DMS 273 treated with DMSO at 0.1 percent for 48 hours (cell line): ENCODE measurements at places on chromosomes 2 and 18.

GRCh38 chr18:63145166-63145850, 174.3 kb downstream of the BCL2 start:
- DNase-seq: no peak

DNA sequence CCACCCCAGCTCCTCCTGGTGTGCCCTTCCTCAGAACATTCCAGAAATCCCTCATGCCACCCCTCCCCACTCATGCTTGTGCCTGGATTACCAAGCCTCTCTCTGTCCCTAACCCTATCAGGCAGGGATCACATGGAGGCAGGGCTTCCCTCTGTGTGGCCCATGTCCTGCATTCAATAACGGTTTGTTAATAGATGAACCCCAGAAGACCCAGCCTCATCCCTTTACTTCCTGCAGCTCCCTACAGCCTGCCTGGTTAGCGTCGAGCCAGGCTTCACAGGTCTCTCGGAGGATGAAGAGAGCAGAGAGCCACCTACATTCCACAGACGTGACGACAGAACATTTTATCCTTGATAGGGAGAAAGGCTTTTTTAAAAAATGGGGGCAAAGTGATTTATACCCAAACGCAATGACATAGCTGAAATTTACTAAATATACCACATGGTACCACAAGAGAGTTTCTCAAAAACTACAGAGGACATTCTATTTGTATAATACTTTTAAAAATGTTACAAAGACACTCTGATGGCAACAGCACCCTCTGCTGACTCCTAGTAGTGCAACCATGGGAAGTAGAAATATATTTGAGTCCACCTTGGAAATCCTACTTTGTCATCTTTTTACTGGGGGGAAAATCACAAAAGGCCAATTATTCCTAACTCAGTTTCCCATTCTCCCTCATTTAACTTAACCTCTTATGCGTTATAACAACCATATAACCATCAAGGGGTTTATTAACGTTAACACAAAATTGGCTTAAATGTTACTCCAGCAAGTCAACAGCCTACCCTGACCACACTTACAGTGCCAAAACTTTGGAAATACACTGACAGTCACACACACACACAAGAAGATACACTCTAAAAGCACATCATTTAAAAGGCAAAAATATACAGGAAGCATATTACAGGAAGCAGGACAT, 30.7 kb downstream of the FBXO15 start:
- DNase-seq: no peak

GRCh38 chr18:3998698-3999333, 456.3 kb downstream of the DLGAP1 start:
- no peak for DNase-seq

DNA sequence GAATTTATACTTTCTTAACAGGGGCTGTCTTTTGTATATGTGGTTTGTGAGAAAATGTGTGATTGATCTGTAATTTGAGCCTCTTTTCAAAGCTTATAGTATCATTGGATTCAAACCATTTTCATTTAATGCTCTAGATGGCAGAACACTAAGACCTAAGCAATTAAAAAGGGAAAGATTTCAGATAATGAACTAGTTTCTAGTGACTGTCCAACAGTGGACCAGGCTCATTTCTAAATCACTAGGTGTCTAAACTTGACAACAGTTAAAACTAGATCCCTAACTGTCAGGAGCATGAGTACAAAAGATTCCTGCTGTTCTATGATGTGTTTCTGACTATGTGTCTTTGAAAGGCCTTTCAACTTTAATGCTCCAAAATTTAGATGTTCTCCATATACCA, 54.6 kb downstream of the ANKRD44 start:
- DNase-seq: no peak

DNA sequence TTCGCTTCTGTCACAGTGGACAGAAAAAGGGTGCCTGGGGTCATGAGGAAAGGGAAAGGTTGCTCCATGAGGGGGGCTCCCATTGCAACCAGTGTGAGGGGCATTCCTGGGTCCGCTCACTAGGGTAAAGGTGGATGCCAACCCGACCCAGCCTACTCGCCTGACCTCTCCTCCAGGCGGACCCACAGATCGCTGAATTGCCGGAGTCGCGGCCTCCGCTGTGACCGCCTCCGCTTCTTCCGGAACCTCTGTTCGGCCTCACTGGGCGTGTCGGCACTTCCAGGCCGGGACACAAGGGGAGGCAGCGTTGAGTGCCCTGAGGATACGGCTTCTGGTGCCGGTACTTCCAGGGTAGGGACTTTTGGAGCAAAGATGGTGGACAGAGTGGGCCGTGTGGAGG, 57.1 kb downstream of the TRABD2A start:
- no peak for DNase-seq

DNA sequence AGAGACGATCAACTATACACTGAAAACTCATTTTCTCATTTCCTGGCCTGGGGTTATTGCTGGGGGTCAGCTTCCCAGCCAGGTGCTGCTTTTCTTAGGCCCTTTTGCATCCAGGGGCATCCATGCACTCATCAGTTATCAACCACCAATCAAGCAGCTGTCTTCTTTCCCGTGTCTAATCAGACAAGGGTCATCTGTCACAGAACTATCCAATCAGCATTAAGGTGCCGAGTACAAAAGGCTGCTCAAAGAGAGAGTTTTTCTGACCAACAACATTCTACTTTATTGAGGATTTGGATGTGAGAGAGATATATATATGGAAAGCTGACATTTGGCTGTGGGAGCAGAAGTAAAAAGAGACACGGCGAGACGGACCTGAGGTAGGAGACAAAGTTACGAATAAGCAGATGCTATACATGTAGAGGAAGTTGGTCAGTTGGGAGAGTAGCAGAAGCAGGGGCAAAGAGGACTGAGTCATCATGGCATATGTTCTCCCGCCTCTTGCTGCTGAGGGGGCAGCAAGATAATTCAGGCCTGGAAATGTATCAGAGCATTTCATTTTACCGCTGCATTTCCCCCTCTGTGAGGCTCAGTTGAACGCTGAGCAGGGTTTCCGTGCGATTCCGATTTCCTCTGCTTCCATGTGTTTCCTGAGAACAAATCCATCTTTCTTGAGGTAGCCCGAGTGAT, 129.3 kb downstream of the NUP35 start:
- no peak for DNase-seq

GRCh38 chr2:119408221-119408619, 23.4 kb upstream of the TMEM37 start:
- no peak for DNase-seq

DNA sequence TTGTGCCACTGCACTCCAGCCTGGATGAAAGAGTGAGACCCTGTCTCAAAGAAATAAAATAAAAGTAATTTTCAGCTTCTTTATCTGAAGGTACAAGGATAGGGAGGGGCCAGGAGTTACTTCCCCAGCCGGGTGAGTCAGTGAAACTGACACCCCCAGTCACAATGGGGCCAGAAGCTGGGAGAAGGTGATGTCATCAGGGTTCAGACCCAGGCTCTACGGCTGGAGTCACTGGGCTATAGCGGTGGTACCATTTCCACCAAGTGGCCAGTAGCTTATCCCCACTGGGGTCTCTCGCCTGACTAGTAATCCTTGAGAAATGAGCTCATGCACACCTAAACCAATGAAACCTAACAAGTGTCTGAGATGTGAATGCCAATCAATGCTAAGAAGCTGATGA, 107.9 kb downstream of the ALPK2 start:
- no peak for DNase-seq

DNA sequence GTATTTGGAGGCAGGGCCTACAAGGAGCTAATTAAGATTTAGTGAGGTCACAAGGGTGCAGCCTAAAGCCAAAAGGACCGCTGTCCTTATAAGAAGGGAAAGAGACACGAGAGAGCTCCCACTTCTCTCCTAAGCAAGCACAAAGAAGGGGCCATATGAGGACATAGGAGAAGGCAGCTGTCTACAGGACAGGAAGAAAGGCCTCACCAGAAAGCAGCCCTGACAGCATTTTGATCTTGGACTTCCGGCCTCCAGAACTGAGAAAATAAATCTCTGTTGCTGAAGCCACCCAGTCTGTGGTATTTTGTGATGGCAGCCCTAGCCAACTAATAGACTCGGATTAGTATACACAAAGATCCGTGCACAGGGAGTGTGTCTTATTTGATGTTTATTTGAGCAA, 139.7 kb downstream of the B3GNT2 start:
- DNase-seq: no peak

DNA sequence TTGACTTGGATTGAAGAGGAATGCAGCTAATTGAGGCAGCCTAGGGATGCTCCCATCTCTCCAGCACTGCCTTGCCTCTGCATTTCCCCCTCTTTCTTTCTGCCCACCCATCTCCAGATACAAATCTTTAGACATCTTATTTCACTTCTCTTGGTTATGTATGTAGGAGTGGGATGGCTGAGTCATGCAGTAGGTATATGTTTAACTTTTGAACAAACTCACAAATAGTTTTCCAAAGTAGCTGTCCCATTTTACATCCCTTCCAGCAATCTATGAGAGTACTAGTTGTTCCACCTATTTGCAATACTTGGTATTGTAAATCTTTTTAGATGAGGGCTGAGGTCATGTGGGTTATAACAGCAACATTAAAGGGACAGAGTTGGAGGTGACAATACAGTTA, 329.9 kb downstream of the DYSF start:
- no peak for DNase-seq

DNA sequence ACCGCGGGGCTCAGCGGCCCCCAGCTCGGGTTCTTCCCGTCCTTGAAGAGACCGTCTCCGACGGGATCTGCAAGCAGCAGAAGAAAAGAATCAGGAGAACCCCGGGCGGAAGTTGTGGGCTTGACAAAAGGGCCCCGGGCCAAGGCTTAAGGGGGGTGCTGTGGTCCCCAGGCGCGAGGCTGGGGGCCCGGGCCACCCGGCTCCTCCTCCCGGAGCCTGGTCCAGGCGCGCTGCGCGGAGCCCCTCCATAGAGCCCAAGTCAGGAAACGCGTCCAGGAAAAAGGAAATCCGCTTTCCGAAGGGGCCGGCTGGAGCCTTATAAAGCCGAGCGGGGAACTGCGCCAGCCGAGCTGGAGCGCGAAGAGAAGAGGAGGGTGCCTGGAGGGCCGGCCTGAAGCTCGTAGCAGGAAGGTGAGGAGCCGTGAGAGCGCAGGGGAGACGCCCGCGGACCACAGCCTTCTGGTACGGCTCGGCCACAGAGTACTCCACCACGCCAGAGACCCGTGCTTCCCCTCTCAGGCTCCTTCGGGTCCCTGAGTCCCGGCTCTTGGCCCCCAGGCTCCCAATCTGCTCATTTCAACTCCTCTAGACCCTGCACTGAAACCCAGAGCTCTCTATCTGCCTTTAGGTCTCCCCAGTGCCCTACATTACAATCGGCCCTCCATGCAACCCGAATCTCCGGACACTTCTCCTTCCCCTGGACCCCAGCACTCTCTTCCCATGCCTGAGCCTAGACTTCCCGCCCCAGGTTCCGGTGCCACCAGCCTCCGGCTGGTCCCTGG, 554 bp downstream of the FEV start:
- DNase-seq: no peak

- DNase-seq: peak; percentile 31
Measured at GRCh38 chr2:121810959-121811853, 55.8 kb downstream of the TSN start.

- DNase-seq: no peak
Measured at GRCh38 chr2:151826737-151827157, 1.5 kb downstream of the ARL5A start.

- DNase-seq: no peak
Measured at GRCh38 chr18:25061395-25061794, 290.6 kb downstream of the ZNF521 start.

- DNase-seq: no peak
Measured at GRCh38 chr18:9188359-9189231, 52.0 kb downstream of the ANKRD12 start.

GRCh38 chr2:237298151-237299118, 115.5 kb downstream of the COL6A3 start:
- DNase-seq: no peak

DNA sequence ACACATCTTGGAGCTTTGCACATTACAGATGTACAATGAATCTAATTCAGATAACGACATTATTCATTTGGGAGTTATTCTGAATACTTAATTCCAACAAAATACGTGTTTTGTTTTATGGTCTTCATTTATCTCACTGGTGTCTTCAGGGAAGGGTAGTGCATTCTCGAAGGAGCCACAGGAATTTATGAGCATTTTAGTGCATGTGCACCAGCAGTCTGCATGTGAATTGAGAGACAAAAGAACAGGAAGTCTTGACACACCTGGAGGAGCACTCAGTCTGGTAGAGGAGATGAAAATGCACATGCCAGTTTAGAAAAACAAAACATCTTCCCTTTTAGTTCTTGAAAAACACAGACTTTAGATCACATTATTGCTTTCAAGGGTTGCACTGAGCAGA, 228.7 kb downstream of the LRATD1 start:
- no peak for DNase-seq

- DNase-seq: no peak
Measured at GRCh38 chr2:127852388-127852787, 5.6 kb downstream of the POLR2D start.

DNA sequence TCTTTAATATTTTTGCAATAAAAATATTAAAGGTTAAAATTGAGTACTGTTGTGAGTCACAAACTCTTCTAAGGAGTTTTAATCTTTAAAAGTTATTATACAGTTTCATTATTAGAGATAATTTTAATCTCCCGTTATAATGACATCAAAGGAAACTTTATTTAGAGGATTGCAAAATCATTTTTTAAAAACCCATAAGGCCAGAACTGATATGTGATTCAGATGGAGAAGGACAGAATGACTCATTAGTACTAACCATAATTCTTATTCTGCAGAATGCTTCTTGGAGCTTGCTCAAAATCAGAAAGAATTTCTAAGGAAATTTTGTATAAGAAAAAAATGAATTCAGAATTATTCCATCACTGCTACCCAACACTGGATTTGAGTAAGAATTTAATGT, 12.5 kb upstream of the HNRNPLL start:
- DNase-seq: no peak

GRCh38 chr2:150686391-150686790, 198.9 kb upstream of the RND3 start:
- DNase-seq: no peak

DNA sequence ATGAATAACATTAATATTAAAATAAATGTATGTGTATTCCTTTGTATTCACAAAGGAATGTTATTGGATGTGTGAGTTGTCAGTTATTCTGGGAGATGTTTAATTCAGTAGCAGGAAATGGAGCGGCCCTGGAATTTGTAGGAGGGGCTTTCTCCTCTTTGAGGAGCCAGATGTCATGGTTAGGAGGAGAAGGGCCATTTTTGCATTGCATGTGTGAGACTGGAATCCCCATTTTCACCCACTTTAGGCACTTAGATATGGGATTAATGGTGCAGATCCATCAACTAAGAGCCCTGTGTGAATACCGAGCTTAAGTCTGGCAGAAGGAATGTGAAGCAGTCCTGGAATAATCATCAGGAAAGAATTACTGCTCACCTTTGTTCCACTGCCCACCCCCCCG, 439.2 kb downstream of the PARD3B start:
- DNase-seq: no peak

- DNase-seq: no peak
Measured at GRCh38 chr2:133262893-133263292, 305.4 kb downstream of the NCKAP5 start.

DNA sequence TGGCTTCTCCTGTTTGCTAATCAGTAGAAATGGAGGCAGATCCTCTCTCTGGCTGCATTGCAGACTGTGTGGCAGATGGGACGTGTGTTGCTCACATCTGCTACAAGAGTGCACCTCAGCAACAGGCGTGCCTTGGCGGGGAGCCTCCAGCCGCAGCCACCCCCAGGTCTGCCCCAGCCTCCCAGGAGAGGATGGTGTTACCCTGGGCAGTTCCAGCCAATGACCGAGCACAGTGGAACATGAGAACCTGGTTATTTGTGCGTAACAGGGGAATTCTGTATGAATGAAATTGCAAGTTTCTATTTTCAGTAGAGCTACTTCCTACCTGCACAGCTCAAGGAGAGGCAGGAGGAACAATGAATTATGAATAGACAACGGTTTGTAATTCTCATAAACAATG, 130.6 kb upstream of the CBLN2 start:
- peak; percentile 88 for DNase-seq
